Bladder microvascular endothelial cell (primary cell): ENCODE measurements at places on chromosomes 7 and 10. TPM values are rescaled to one million over a fixed set of nuclear protein-coding genes. Genes with fewer than 3 reads are reported as not detected.

The TOMM7 gene
- 94.7 and 101 TPM in 2 replicates for total RNA-seq

The RBP3 gene
- not detected in 2 replicates for total RNA-seq

The NPC1L1 gene
- total RNA-seq = under 0.01 TPM in 1 of 2 replicates, not detected in the other

The UCN3 gene
- total RNA-seq = not detected in 2 replicates

The OPALIN gene
- not detected in 2 replicates for total RNA-seq
